ENCODE measurements at places on chromosomes 2 and 18.

GRCh38 chr2:10057231-10058107 lies 14.1 kb downstream of the KLF11 start:
- no peak for DNase-seq

- peak; percentile 21 for DNase-seq
Measured at GRCh38 chr2:142980246-142981068, 103.0 kb downstream of the KYNU start.

- no peak for DNase-seq
Measured at GRCh38 chr2:17638196-17638743, 97.8 kb downstream of the VSNL1 start.

- no peak for DNase-seq
Measured at GRCh38 chr2:234468503-234468902, 28.4 kb downstream of the ARL4C start.

DNA sequence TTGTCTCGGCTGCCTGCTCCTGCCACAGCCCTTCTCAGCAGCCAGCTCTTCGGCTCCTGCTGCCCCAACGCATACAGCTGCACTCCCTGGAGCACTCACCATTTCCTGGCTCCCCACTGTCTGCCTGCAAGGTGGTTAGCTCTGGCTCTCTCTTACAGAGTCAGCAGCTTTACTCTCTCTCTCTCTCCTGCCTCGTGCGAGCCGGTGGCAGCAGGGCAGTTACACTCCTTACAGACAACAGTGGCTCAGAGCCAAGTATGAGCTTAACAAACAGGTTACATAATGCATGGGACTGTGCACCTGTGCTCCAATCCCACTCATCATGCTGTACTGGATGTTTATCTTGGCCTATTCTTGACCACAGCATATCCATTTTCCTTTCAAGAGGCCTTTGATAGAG lies 47.4 kb upstream of the DNAJC10 start:
- DNase-seq: peak; percentile 92

DNA sequence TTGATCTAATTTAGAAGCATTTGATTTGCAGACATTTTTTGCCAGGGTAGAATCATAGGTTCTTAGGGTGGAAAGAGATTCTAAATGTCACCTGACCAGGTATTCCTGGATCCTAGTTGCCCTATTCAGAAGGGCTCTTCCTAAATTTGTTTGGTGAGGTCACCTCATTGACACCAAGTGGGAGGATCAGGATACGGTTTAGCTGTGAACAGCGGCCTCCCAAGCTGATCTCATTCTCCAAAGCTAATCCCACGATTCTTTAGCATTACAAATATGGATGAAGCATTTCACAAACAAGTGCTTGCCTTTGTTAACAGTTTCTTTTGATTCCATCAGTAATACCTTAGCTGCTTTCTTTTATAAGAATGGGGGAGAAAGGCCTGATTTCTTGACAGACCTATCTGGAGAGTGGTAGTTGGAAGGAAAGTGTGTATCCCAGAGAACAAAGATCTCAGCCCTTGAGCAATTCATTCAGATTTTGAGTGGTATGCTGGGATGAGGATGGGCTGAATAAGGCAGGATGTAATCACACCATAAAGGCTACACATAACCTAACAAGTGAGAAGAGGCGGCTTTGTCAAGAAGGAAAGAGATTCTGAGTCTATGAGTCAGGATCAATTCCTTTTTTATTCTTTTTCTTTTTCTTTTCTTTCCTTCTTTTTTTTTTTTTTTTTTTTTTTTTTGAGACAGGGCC lies 16.6 kb downstream of the KCTD1 start:
- no peak for DNase-seq

- no peak for DNase-seq
Measured at GRCh38 chr2:219562049-219563020, 9.0 kb downstream of the OBSL1 start.
